ENCODE measurements at places on chromosomes 5 and 9.

GRCh38 chr9:28456861-28457260 is 883.6 kb upstream of the C9orf72 start:
- DNase-seq, result no peak

DNA sequence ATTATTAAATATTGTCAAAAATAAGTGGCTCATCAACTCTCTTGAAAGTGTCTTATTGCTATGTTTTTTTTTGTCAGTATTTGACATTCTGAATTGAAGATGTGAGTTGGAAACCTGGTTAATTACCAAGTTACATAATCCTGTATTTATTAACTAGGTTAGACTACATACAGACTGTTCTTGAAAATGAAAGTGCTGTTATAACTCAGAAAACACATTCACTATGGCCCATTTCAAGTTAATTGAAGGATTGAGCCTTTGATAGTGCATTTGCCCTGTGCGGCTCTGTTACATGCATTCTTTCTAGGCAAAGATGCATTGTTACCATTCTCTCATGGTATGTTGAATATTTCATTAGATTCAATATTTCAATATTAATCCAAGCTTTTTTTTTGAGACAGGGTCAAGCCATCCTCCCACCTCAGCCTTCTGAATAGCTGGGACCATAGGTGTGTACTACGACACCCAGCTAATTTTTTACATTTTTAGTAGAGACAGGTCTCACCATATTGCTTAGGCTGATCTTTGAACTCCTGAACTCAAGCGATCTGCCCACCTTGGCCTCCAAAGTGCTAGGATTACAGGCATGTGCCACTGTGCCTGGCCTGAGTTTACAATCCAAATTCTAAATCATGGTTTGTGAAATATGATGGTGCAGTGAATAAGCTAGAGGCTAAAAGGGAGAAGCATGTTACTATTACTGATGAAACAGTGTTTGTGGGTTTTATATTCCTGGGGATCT is 10.0 kb downstream of the CTNNA1 start:
- DNase-seq, result no peak

DNA sequence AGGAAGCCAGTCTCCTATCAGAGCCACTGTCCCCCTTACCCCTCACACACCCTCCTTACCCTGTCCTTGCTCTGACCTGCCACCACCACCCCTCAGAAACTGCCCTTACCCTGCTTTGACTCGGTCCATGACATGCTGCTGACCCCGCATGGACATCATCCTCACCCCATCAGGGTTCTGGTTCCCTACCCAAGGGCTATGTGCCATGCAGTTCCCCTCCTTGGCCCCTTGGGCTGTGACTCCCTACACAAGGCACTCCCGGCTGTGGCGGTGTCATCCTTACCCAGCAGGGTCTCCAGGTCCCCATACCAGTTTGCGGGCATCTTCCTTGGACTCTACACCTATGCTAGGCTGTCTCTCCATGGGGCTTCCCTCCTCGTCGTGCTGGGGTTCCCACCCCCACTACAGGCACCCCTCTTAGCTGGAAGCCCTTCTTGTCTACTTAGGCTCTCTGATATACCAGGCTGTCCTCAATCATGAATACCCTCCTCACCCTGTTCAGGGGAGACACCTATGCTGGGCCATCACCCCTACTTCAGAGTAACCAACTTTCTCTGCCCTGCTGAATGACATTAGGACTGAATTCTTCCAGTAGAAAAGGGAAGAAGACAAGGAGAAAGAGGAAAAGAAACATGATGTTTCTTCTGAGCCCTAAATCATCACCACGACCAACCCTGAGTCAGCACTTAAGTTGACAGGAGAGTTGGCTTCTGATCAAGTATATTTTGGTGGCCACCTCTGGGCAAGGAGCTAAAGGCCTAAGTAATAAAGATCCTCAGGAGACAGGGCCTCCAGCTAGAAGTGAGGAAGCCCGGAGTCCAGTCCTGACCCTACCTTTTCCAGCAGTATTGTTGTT is 115.2 kb downstream of the GCNT1 start:
- DNase-seq, result no peak

GRCh38 chr9:116792271-116792670 is 105.2 kb downstream of the TRIM32 start:
- peak; percentile 9 for DNase-seq

DNA sequence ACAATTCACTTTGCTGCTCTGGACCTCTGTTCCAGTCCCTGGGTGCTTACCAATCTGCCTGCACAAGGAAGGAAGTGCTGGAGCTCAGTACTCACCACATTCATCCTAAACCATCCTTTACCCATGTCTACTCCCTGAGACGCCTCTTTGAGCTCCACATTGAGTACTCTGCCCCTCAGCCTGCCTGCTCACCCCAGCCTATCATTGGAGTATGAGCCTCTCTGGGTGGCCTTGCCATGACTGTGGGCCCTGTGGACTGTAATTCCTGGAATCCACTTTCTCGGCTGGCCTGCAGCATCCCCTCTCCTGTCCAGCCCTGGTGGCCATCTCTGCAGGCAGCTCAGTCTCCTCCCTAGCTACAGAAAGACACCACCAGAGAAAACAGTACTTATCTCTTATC is 428.6 kb downstream of the SPOCK1 start:
- DNase-seq, result no peak

GRCh38 chr5:172757394-172758010 is 13.5 kb downstream of the DUSP1 start:
- no peak for DNase-seq

GRCh38 chr5:73307645-73308355 is 134.8 kb downstream of the TMEM174 start:
- DNase-seq, result peak; percentile 29

Measured in NCI-H2171 treated with DMSO at 0.1 percent for 48 hours (cell line).